Activated naive CD8-positive, alpha-beta T cell treated with anti-CD3 and anti-CD28 coated beads for 36 hours (primary cell): ENCODE measurements at places on chromosomes 16 and 17. TPM values are rescaled to one million over a fixed set of nuclear protein-coding genes. Genes with fewer than 3 reads are reported as not detected.

DNA sequence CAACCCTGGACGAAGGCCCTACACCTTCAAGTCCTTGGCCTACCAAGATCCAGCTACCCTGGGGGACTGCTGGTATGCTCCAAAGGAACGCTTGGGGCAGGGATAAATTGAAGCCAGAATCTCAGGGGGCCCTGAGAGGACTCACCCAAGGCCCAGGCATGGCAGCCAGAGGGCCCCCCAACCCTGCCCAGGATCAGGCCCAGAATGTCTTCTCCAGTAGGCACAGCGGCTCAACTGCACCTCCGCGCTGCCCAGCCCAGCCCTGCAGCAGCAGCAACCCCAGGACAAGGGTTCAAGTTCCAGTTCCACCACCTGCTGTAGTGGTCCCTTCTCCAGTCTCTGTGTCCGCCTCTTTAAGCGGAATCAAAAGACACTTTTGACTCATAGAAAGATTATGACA is 2.2 kb downstream of the TFAP4 start:
- H3K4me1 ChIP-seq: peaks cover 20% of the 10 kb centered on the region
- H3K27ac ChIP-seq: peak overlapping the region; percentile 96
- H3K36me3 ChIP-seq: peaks cover 9% of the 10 kb centered on the region
- no peaks in the 10 kb centered on the region for H3K27me3 ChIP-seq
- DNase-seq: no peak
- peak overlapping the region; percentile 94 for H3K4me3 ChIP-seq

DNA sequence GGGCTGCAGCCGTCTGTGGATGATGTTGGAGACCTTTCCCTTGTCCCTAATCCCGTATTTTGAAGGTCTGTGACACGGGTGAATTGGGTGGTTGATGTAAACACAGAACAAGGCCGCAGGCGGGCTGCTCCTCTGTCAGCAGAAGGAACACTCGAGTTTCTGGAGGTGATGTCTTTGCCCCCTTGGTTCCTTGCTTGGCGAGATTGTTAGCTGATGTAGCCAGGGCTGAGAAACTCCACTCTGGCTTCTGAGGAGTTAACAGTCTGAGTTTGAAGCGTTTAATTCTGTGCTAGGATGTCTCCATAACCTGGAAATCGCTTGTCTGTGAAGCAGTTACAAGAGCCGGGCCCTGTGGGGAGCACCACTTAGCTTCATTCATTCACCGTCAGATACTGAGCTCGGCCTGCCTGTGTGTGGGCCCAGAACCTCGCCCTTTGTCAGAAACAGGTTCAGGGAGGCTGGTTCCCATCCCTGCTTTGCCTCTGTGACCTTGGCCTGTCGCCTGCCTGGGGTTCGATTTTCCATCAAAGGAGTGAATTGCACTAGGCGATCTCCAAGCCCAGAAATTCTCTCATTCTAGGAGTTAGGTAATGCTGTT is 1.3 kb downstream of the MAPK8IP3 start:
- H3K27ac ChIP-seq: peak overlapping the region; percentile 84
- no peaks in the 10 kb centered on the region for H3K27me3 ChIP-seq
- H3K4me3 ChIP-seq: peak overlapping the region; percentile 89
- DNase-seq: no peak

Gene HLF
- total RNA-seq: 0.19 TPM

Gene PIPOX
- 1.3 TPM for total RNA-seq
